Activated naive CD4-positive, alpha-beta T cell treated with Interleukin-2 at 50 U/mL for 16 hours (primary cell): ENCODE measurements at places on chromosomes 16 and 17.

DNA sequence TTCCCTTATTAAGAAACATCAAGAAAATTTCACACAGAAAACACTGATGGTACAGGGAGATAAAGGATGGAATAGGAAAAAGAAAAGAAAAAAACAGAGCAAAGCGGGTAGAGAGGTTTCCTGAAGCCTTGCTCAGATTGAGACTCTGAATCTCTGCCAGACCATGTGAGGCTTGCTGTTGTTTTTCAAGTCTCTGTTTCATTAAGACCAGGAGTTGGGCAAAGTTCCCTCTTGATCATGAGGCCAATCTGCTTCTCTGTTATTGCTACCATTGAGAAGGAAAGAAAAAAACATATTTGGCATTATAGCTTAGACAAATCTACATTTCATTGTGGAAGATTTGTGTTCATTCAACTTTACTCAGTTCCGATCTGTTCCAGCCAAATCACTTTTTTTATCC is 201.6 kb upstream of the SOX9 start:
- no peak for DNase-seq

DNA sequence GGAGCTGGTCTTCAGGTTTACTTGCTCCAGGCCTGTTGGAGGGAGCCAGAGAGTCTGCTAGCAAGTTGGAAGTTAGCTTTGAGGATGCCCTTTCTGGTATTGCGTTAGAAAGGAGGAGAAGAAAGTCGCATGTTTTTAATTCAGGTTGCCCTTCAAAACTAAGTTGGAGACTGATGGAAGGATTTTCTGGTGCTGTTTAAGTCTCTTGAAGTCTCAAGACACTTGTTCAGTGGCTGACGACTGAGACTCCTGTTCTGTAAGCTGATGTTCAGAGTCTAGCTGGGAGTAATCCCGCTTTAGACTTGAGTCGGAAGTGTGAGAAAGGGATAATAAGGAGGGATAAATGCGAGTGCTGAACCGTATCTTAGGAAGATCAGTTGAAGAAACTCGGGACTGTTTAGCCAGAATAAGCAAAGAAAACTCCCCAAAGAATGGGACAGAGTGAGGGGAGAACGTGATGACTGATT is 740 bp downstream of the AATF start:
- DNase-seq = no peak

DNA sequence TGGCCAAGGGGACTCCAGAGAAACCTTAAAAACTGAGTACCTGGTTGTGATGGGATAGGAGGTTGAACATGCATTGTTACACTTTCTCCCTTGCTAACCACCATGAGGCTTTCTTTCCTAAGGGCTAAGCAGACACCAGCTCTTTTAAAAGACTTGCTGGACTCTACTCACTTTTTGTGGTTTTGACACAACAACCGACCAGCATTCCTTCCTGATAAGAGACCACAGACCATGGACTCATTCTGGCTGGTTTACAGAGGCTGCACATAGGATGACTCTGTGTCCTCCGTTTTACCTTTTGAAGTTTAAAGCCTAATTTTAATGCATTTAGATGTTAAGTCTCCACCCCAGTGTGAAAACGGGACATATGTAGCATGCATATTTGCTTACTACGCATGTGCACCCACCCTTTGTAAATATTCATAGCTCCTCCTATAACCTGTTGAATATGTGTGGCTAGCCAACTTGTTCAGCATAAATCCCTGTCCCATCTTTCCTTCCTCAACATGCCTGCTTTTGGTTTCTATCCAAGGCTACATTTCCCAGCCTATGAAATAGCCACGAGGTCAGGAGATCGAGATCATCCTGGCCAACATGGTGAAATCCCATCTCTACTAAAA is 475.9 kb downstream of the GRIN2A start:
- no peak for DNase-seq

GRCh38 chr16:86044241-86044671 is 145.3 kb downstream of the IRF8 start:
- DNase-seq = peak; percentile 29

DNA sequence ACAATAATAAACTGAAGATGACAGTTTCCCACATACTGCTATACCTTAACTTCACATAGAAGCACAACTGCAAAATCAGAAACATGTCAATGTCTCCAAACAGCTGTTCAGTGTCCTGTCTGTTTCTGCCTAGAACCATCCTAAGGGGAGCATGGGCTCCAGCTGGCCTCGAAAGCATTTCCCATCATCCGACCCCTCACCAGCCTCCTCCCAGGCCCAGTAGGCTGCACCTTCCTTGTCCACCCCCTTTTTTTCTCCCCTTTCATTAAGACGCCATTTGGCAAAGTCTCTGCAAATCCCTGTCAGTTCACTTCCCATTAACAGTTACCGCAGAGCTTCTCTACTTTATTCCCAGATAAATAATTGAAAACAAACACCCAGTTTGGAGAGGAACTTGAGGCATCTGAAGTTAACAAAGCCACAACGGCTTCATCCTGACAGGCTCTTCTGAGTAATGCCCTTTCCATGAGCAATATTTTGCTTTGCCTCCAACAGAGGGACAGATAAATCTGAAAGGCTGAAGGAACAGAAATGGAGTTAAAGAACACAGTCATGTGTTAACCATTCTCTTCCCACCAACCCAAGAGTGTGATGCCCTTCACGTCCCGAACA is 65.3 kb downstream of the SLC39A11 start:
- no peak for DNase-seq

DNA sequence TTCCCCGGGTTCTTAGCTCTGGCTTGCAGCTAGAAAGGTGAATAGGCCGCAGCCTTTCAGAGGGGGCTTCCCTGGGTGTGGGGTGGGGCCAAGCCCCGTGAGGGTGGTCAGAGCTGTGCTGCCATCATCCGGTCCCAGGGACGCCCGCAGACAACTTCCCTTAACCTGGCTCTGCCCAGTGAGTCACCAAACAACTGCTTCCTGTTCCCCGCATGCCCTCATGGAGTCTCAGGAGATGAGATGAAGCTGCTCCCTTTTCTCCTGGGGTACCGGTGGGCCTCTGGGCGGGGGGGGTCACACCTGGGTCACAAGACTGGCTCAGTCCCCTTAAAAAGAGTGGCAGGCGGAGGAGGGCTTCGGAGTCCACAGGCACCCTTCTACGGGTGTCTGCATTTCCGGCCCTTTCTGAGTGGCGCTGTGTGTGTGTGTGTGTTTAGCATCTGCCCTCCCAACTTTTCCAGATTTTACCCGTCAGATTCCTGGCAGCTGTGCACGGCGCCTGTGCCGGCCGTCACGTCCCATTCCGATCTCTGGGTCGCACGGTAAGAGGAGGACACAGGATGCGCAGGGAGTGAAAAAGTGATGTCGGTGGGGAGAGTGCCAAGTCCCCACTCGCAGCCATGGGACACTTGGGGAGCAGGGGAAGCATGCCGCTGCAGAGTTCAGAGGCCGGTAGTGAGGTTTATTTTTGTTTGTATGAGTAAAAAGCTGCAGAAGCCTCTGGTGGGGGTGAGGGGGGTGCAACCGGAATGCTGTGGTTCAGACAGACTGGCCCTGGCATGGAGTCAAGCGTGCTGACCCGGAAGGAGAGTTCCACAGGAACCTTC is 16.8 kb downstream of the HIC1 start:
- DNase-seq = no peak

DNA sequence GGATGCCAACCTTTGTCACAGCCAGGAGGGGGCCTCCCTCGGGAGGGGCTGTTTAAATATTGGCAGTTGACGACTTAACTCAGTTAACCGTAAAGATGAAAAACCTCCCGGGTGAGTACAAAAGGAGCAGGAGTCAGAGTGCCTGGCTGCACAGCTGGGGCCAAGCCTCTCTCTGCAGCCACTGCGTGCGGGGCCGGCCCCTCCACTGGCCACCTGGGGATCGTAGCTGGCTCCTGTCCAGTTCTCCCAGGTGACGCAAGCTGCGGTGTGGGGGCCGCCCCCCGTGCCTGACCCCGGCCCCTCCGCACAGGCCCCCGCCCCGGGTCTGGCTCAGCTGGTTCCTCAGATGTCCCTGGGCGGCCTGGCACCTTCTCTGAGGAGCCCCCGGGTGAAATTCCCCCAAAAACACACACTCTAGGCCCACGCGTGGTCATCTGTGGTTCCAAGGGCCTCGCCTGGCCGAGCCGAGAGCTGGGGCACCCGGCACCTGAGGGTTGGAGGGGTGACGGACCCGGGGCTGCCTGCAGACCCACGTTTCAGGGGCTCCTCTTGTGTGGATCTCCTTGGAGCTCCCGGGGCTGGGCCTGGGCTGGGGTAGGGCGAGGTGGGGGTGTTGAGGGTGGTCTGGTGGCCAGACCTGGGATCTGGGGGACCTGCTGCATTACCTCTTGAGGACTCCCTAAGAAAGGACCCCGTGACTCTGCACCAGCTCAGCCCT is 7.4 kb upstream of the CACNA1H start:
- DNase-seq = no peak

GRCh38 chr16:81488687-81489411 is 44.2 kb downstream of the CMIP start:
- DNase-seq = no peak

GRCh38 chr17:66686601-66687000 is 148.3 kb upstream of the CACNG5 start:
- DNase-seq = no peak

DNA sequence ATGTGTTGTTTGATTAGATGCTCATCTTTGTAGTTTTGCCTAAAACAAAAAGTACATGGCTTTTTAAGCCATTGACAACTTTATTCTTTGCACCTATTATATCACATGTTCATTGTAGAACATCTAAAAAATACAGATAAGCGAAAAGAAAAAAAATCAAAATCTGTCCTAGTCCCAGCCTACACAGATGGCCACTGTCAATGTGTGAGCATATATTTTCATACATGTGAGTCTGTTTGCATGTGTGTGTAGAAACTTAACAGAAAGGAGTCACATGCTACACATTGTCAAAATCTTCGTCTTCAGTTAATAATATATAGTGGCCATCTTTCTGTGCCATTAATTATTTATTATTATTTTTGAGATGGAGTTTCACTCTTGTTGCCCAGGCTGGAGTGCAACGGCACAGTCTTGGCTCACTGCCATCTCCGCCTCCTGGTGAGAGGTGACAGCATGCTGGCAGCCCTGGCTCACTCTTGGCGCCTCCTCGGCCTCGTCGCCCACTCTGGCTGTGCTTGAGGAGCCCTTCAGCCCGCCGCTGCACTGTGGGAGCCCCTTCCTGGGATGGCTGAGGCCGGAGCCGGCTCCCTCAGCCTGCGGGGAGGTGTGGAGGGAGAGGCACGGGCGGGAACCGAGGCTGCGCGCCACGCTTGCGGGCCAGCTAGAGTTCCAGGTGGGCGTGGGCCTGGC is 68.5 kb upstream of the AMZ2 start:
- no peak for DNase-seq

DNA sequence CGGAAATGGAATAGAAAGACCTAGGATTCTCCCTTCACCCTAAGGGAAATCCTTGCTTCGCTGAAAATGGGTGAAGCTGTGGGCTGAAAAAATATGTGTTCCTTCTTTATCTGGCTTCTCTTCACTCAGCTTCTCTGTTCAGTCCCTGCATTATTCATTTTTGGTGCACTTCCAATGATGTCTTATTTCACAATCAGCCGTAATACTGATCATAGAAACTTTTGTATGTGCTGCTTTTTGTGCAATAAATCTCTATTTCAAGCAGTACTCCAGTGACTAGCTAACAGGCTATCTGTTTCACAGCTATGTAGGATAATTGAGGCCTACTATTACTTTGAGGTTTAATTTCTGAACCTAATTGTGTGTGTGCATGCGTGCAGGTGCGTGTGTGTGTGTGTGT is 144.6 kb downstream of the FOXL1 start:
- DNase-seq = no peak

DNA sequence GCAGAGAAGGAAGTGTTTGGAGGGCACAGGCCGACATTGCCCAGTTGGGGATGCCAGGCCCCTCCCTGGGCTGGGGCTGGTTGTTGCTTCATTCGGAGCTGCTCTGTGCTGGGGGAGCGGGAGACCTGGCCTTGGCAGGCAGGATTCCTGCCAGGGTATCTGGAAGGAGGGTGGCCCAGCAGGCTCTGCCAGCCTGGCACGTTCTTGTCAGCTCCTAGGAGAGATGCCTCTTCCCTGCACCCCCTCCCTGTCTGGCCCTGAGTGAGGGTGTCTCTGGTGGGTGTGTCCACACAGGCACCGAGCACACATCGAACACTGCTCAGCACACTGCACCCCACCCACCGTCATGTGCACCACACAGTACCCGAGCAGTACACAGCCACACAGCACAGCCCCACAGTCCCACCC is 35.2 kb downstream of the ARHGAP23 start:
- DNase-seq = no peak

- DNase-seq = no peak
Observed at GRCh38 chr17:3167574-3167973, 29.7 kb upstream of the OR1A2 start.

DNA sequence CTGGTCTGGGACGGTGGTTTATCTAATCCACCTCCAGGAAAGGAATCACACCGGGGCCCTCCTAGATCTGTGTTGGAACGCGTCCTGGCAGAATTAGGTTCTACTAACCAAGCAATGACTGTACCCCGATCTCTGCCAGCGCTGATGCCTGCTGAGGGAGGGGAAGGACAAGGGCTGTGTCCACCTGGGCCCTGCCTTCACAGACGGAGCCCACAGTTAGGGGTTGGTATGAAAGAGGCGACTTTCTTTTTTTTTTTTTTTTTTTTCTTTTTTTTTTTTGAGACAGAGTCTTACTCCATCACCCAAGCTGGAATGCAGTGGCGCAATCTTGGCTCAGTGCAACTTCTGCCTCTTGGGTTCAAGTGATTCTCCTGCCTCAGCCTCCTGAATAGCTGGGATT is 9.9 kb upstream of the KRT19 start:
- no peak for DNase-seq

- no peak for DNase-seq
Observed at GRCh38 chr16:73076324-73076810, 28.4 kb upstream of the ZFHX3 start.

GRCh38 chr16:2317231-2318020 is 23.1 kb downstream of the ABCA3 start:
- DNase-seq = no peak

DNA sequence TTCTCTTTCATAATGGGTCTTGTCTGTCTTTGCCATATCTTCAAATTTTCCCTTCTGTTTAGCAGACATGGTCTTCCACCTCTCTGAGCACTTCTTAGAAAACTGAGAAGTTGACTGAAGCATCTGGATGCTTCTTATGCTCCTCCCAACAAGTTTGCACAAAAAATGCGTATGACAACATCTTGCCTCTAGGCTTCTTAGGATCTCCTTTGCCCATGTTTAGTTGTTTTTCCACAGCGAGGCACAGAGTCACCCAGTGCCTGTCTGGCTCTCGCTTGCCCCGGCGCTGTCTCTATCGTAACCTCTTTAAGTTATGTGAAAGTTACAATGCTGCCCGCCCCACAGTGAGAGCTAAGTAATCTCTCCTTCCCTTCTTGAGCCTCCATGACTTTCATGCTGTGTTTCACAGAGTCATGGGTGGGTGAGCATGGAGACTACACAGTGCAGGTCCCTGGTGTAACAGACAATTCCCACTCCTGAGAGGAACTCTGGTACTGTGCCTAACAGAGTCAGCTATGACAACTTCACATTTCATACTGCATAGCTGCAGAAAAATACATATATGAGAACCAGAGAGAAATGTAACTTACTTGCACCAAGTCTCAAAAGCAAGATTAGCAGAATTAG is 195.4 kb downstream of the AATF start:
- DNase-seq = no peak

- peak; percentile 37 for DNase-seq
Observed at GRCh38 chr17:74274060-74274708, at the start of gene DNAI2. DNAI2 (plus strand) TSS chr17:74274234; CDS start chr17:74281818, 7,584 bp downstream.
